Glomerular endothelial cell (primary cell): ENCODE measurements at places on chromosomes 7 and 10. TPM values are rescaled to one million over a fixed set of nuclear protein-coding genes. Genes with fewer than 3 reads are reported as not detected.

Gene EXOSC1
- total RNA-seq = 40.2 and 41.5 TPM in 2 replicates

Gene MSMB
- not detected in 2 replicates for total RNA-seq

Gene SPDYE2B
- not detected in 2 replicates for total RNA-seq

GRCh38 chr10:70856454-70856853, 31.9 kb downstream of the PCBD1 start:
- DNase-seq = no peak

DNA sequence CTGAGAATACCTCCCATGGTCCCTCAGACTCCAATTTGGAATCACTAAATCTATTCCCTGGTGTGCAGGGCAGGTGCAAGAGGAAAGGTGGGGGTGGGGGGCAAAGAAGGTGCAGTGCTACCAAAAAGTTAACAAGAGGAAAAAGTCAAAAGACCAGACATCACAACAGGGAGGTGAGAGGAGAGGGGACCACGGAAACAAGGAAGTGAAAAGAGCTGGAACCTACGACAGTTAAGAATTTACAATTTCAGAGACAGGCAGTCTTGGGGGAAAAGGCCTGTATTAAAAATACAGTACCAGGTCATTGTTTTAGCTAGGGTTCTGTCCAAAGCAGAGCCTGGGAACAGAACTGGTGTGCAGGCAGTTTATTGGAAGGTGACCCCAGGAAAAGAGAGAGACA, 14.6 kb downstream of the ITGB1 start:
- no peak for DNase-seq
